ENCODE measurements at places on chromosomes 12 and 14.

GRCh38 chr14:55065411-55065810 is 14.0 kb downstream of the MAPK1IP1L start:
- no peak for DNase-seq

DNA sequence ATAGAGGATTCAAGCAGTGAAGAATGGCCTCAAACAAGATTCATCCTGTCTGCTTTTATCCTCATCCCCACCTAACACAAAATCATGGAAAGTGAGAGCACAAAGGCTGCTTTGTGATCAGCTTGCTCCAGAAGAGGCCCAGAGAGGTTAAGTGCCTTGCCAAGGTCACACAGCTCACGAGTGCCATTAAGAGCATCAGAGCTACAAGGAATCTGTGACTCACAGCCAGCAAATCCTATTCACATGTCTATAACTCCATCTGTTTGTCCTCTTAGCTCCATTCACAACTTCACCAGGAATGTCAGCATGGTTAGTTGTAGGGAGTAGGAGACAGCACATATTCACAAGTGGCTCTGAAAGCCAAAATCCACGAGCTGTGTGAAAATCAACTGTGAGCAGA is 79.8 kb downstream of the TTC9 start:
- no peak for DNase-seq

- no peak for DNase-seq
These were observed 506 bp upstream of the TBX5 start for GRCh38 chr12:114406316-114406983.

DNA sequence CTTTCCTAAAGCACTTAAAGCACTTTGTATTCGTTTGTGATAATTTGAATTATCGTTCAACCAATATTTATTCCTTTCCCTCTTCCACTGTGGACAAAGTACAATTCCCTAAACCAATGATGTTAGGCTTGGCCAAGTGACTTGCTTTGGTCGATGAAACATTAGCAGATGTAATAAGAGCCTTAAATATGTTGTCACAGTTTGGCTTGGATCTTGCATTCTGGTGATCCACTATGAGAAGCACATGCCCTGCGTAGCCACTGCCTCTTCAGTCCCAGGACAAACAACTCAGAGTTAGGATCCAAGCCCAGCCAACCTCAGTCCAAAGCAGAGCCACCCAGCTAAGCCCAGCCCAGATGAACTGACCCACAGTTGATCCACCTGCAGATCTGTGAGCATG is 8.4 kb upstream of the C12orf75 start:
- DNase-seq: no peak

DNA sequence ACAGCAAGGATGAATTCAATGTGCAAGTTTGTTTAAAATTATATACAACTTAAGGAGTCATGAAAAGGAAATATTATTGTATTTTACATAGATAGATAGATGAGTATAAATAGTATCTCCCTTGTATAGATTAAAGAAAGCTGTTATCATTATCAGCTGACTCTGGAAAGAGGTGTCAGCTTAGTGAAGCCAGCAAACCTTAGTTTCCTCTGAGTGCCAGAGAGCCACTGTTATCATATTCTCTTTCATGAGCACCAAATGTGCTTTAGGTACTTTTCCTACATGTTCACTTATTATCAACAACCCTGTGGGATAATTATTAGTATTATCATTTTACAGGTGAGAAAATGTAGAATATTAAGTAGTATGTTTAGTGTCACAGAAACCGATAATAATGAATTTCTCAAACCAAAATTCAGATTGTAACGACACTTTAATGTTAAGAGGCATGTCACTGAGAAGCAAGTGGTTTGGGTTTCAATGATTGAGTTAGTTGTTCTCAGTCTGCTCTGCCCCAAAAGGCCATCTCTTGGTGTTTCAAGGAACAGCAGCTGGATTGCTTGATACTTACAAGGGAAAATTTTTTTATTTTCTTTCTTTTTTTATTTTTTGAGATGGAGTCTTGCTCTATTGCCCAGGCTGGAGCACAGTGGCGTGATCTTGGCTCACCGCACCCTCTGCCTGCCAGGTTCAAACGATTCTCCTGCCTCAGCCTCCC is 53.7 kb downstream of the PLEKHA5 start:
- no peak for DNase-seq

- no peak for DNase-seq
These were observed 13.7 kb downstream of the PGF start for GRCh38 chr14:74941676-74942097.

DNA sequence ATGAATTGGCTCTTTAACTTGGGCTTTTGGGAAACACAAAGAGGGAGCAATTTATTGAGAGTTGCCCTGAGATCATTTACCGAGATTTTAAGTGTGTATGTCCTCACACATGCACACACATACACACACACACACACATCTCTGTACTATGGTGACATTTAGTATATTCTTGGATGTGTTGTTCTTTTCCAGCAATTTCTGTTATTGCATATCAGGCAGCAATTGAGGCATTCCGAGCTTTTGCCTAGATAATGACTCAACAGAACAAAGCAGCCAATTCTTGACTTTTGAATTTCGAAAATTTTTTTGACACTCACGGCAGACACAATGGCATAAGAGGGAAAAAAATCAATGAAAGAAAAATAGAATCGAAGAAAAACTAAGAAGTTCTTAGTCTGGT is 248.5 kb downstream of the DUSP6 start:
- DNase-seq: no peak

DNA sequence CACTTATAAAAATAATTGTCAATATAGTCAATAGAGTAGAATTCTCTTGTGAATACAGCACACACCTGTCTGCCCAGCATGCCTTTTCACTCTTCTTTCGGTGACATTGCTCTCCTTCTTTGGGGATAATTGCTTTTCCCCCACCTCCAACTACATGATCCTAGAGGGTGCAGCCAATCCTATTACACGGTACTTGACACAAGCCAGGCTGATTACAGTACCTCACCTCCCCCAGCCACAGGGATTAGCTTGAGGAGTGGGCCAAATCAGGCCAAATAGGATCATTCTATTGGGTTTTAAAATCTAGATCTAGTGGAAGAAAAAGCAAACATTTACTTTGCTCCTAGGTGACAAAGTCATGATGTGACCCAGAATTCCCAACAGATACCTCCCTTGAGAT is 16.8 kb upstream of the NFYB start:
- no peak for DNase-seq

- DNase-seq: no peak
These were observed 80.0 kb downstream of the BORCS5 start for GRCh38 chr12:12436831-12437345.

- DNase-seq: no peak
These were observed 35.5 kb downstream of the PLXNC1 start for GRCh38 chr12:94183708-94184379.

DNA sequence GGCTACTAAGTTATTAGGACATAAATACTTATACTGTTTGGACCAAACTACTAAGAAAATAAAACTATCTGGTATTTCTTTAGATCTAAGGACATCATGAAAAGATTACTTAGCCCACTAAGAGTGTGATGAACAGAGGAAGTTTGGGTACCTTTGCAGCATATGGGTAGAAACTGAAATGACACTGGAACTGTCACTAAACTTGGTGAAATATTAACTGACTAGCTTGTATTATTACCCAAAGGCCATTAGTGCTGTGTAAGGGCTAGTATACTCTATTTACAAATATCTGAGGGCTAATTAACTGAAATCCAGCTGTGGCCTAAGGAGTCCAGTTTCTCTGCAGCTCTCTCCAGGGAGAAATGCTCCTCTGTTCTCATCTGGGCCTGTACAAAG is 45.5 kb downstream of the PAWR start:
- no peak for DNase-seq

GRCh38 chr12:124032265-124032886 is 59.4 kb downstream of the ZNF664 start:
- no peak for DNase-seq
